M059J (cell line): ENCODE measurements at places on chromosomes 2 and 18.

- DNase-seq = no peak
Observed at GRCh38 chr18:6745504-6746031, 16.1 kb downstream of the ARHGAP28 start.

DNA sequence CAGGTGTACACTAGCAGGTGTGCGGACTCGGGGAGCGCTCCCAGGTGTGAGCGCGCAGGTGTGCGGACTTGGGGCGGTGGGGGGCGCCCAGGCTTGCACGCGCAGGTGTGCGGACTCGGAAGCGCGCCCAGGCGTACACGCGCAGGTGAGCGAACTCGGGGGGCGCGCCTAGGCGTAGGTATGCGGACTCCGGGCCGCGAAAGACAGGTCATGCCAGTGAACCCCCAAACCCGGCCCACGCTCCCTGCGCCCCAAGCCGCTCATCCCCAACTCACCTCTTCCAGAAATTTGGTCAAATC, 342 bp downstream of the CYB5A start:
- DNase-seq = no peak

DNA sequence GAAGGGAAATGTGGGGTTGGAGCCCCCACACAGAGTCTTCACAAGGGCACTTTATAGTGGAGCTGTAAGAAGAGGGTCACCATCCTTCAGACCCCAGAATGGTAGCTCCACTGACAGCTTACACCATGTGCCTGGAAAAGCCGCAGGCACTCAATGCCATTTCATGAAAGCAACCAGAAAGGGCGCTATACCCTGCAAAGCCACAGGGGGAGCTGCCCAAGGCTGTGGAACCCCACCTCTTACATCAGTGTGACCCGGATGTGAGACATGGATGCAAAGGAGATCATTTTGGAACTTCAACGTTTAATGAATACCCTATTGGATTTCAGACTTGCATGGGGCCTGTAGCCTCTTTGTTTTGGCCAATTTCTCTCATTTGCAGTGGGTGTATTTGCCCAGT, 694.7 kb downstream of the CBLN2 start:
- no peak for DNase-seq

- no peak for DNase-seq
Observed at GRCh38 chr18:32840962-32841361, 68.1 kb upstream of the KLHL14 start.

GRCh38 chr2:232681527-232681926, 15.6 kb upstream of the GIGYF2 start:
- no peak for DNase-seq
